ENCODE measurements at places on chromosomes 11 and 22. TPM values are rescaled to one million over a fixed set of nuclear protein-coding genes. Genes with fewer than 3 reads are reported as not detected.

DNA sequence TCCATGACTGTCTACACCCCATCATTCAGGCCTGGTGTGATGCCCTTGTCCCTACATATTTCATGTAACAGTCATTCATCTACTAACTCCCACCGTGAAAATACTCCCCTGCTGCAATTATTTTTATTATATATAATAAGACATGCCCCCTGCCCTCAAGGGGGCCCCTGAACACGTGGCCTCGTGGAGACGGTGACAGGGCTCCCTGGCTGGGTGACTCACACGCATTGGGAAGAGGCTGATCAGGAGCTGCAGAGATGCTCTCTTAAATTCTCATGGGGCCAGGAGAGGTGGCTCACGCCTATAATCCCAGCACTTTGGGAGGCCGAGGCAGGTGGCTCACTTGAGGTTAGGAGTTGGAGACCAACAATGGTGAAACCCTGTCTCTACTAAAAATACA lies 88.6 kb downstream of the ST3GAL4 start:
- H3K36me3 ChIP-seq: no peaks in the 10 kb centered on the region
- no peak for DNase-seq
- no peak overlapping the region for H3K4me3 ChIP-seq

DNA sequence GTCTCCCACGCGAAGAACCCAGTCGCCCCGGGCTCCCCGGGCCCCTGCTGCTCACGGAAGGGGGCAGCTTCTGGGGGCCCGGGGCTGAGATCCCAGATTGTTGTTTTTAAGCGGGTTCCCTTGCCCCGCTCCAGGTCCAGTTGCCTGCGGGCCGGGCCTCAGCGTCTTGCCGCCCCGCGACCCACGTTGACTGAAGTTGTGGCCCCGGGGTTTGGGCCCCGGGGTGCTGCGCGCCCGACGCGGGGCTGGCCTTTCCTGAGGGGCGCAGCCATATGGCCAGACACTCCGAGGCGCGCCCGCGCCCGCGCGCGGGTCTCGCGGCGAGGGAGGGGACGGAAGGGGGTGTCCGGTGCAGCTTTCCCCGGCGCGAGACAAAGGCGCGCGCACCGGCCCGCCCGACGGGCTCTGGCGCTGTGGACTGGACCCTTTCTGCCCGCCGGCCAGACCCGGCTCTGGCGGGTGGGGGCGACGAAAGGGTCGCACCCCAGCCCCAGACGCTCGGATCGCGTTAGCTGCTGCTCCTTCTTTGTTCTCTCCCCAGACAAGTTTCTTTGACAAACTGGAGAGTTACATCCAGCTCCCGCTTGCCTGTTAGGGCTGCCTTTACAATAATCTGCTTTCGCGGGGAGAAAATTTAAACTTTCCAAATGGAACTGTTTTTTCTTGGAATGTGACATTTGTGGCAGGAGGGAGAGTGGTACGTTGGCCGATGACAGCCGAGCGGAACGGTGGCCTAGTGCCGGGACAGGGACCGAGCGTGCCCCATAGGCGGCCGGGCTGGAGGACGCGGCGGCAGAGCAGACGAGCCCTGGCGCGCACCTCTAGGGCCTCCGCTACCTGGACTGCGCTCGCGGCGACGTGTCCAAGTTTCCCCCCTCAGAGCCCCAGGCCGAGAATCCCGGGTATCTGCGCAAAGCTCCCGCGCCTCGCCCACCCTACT lies 716 bp downstream of the AMOTL1 start:
- peak overlapping the region; percentile 73 for H3K4me3 ChIP-seq
- no peaks in the 10 kb centered on the region for H3K27me3 ChIP-seq
- H3K4me1 ChIP-seq: peaks cover 24% of the 10 kb centered on the region

DNA sequence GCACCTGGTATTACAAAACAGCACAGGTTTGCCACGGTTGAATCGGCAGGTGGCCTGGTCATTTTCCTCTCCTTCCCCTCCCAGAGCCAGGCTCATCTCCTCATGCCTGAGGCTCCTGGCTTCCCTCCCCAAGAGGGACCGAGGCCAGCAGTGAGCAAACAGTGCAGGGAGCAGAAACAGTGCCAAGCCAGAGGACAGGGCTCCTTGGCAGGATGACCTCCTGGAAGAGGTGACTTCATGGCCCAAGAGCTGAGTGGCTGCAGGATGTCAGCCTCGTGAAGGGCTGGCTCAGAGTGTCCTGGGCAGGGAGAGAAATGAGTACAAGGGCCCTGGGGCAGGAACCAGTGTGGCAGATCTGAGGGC lies 22.8 kb upstream of the PPFIA1 start:
- no peaks in the 10 kb centered on the region for H3K27me3 ChIP-seq
- DNase-seq: peak; percentile 61
- no peak overlapping the region for H3K4me3 ChIP-seq
- H3K36me3 ChIP-seq: no peaks in the 10 kb centered on the region

DNA sequence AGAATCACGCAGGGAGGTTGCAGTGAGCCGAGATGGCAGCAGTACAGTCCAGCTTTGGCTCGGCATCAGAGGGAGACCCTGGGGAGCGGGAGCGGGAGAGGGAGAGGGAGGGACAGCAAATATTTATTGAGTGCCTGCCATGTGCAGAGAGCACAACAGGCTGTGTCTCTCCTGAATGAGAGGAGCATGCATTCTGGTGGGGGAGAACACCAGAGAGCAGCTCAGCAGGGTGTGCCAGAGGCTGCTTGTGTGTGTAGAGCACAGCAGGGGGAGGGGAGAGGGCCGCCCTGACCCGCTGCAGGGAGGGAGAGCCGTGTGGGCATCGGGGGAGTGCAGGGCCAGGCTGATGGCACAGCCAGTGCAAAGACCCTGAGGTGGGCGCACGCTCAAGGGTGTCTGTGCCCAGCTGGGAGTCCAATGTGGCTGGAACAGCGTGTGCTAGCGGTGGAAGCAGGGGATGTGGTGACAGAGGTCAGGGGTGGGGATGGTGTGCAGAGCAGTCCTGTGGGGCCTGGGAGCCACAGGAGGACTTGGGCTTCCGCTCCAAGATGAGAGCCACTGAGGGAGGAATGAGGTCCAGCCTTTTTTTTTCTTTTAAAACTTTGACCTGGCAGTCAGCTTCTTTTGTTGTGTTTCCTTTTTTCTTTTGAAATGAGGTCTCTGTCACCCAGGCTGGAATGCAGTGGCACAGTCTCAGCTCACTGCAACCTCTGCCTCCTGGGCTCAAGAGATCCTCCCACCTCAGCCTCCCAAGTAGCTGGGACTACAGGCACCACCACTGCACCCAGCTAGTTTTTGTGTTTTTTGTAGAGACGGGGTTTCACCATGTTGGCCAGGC lies 12.0 kb downstream of the PPIL2 start:
- H3K27ac ChIP-seq: no peak overlapping the region
- H3K4me1 ChIP-seq: no peaks in the 10 kb centered on the region
- no peak overlapping the region for H3K4me3 ChIP-seq
- H3K27me3 ChIP-seq: no peaks in the 10 kb centered on the region

The OR52I2 gene
- not detected for total RNA-seq

The OR8B3 gene
- not detected for total RNA-seq

GRCh38 chr22:31526270-31526669 lies 29.9 kb downstream of the SFI1 start:
- no peaks in the 10 kb centered on the region for H3K36me3 ChIP-seq
- H3K4me3 ChIP-seq: no peak overlapping the region
- no peak for DNase-seq
- no peaks in the 10 kb centered on the region for H3K27me3 ChIP-seq
- peaks cover 8% of the 10 kb centered on the region for H3K4me1 ChIP-seq
- no peak overlapping the region for H3K27ac ChIP-seq

The UCP3 gene
- total RNA-seq: 1.7 TPM

The GAB4 gene
- total RNA-seq: not detected

GRCh38 chr22:26308467-26308866 lies 120.6 kb upstream of the ASPHD2 start:
- H3K4me1 ChIP-seq: no peaks in the 10 kb centered on the region
- H3K4me3 ChIP-seq: no peak overlapping the region
- DNase-seq: no peak
- no peaks in the 10 kb centered on the region for H3K36me3 ChIP-seq
- no peak overlapping the region for H3K27ac ChIP-seq
- H3K27me3 ChIP-seq: peaks cover 30% of the 10 kb centered on the region

DNA sequence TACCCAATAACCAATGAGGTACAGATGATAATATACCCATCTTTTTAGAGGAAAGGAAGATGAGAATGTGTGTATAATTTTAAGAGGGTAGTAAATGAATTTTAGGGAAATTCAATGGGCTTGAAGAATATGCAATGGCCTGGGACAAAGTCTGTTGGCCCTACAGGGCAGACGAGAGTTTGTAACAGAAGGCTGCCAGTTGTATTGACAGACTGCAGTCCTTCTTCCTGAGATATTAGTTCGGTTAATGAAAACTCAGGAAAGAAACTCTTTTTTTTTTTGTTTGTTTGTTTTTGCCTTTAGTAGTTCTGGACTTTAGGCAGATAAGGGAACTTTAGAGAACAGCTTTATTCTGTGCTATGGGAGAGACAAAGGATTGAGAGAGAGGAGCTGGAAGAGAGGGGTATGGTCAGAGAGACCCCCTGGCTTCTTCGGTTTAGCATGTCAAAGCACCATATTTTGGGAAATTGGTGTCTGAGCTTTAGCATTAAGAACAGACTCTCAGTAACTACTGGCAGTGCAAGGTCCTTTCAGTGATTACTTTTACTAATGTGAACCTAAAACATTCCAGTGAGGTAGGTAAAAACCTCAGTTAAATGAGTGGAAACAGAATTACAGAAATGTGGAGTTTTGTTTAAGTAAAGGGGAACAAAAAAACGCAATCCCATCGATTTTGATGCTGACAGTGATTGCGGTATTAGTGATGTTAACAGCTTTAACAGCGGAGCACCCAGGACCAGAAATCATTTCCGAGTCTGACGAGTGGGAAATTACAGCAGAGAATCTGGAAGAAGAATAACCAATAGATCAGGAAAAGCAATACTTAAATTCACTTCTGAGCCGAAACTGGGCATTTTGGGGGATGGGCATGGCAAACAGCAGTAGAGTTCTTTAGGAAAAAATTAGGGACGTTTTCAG lies 644 bp upstream of the NAALAD2 start:
- H3K4me3 ChIP-seq: peak overlapping the region; percentile 48
- no peaks in the 10 kb centered on the region for H3K27me3 ChIP-seq
- H3K27ac ChIP-seq: peak overlapping the region; percentile 36
- H3K36me3 ChIP-seq: no peaks in the 10 kb centered on the region

- DNase-seq: no peak
- H3K4me1 ChIP-seq: no peaks in the 10 kb centered on the region
- no peak overlapping the region for H3K27ac ChIP-seq
Observed at GRCh38 chr22:32591620-32592019, 117.0 kb downstream of the FBXO7 start.

DNA sequence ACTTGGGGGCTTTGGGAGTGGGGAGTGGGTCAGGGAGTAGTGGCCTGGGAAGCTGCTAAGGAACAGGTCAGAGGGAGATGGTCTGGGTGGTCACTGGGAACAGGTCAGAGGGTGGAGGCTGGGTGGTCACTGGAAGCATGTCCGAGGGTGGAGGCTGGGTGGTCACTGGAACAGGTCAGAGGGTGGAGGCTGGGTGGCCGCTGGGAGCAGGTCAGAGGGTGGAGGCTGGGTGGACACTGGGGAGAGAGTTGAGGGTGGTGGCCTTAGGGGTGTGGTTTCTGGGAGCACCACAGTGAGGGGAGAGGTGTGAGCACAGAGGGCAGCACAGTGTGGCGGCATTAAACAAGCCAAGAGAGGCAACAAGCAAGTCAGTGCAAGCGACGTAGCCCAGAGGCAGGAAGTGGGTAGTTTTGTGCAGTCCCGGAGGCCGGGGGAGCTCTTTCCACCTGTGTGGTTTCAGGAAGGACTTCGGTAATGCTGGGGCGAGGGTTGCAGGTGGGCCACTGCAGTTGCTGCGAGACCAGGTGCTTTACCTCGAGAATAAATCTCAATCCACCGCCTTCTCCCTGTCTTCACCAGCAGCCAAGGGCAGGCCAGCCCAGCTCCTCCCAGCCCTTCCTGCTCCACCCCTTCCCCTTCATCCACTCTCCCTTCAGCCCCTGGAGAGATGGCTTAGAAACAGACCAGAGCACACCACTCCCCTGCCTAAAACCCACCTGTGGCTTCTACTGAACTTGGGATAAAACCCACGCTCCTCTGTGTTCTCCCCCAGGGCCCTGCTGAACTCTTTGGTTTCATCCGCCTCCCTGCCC lies 3.2 kb upstream of the CACNA1I start:
- H3K4me3 ChIP-seq: no peak overlapping the region
- no peaks in the 10 kb centered on the region for H3K4me1 ChIP-seq
- H3K36me3 ChIP-seq: no peaks in the 10 kb centered on the region
- DNase-seq: no peak
